ENCODE measurements at places on chromosomes 12 and 14.

GRCh38 chr14:73500360-73500759 lies 9.6 kb downstream of the RIOX1 start:
- DNase-seq: no peak

DNA sequence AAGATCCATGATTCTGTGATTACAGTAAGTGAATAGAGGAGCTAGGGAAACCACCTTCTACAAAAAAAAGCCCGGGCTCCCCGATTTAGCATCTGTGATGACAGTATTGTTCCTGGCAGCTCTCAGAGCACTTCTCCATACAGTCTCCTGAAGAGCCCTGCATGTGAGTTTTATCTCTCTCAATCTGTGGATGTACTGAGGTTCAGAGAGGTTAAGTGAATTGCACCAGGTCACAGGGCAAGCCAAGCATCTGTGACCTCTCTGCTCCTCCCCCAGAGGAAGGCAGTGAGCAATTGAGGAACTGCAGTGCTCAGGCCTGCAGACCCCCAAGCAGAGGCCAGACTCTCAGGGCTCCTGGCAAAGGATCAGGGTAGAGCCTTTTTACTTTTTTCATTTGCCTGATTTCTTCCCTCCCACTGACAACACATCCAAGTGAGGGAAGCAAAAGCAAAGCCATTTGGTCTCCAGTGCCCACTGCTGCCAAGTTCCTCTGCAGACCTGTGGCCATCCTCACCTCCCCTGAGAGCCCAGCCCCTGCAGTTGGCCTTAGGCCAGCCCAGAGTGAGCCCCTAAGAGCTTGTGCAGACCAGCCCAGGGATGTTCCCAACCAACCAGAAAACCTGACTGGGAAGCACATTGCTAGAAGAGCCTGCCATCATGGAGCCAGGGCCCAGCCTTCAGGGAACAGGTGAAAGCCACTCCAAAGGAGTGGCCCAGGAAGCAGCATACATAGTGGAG lies 47.6 kb upstream of the PNMA1 start:
- DNase-seq: no peak

- no peak for DNase-seq
Measured at GRCh38 chr12:26938701-26939062, 412 bp downstream of the FGFR1OP2 start.

- DNase-seq: no peak
Measured at GRCh38 chr12:1500095-1500801, 94.1 kb downstream of the FBXL14 start.

DNA sequence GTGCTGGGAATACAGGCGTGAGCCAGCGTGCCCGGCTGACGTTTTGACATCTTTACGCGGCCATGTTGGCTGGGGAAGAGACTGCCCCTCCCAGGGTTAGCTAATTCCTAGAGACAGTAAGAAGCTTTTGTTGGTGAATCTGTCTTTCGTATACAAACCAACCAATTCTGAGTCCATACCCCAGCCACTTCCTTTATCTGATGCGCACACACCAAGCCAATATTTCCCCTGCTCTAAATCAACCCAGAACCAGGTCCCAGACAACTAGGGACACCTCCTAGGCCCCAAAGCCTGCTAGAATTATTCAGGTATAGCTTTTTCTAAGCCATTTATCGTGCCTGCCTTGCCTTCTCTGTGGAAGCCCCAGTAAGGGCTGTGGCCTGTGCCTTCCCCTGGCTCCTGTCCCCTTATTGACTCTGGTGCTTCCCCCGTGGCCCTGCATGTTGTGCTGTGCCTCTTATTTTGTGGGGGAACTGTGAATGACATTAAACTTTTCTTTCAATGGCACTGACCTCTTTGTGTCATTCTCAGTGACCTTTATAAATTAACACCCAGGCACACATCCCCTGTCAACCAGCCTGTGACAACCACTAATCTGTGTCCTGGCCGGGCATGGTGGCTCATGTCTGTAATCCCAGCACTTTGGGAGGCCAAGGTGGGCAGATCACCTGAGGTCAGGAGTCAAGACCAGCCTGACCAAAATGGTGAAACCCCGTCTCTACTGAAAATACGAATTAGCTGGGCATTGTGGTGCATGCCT lies 10.7 kb upstream of the EVL start:
- no peak for DNase-seq

- peak; percentile 73 for DNase-seq
Measured at GRCh38 chr12:6341417-6342139, at the start of gene TNFRSF1A. TNFRSF1A (minus strand) TSS chr12:6342076; CDS start chr12:6341814, 262 bp downstream.

GRCh38 chr14:22131749-22132476 lies 457.1 kb downstream of the DAD1 start:
- DNase-seq: no peak

GRCh38 chr12:27608890-27609289 lies 84.9 kb downstream of the PPFIBP1 start:
- DNase-seq: no peak

DNA sequence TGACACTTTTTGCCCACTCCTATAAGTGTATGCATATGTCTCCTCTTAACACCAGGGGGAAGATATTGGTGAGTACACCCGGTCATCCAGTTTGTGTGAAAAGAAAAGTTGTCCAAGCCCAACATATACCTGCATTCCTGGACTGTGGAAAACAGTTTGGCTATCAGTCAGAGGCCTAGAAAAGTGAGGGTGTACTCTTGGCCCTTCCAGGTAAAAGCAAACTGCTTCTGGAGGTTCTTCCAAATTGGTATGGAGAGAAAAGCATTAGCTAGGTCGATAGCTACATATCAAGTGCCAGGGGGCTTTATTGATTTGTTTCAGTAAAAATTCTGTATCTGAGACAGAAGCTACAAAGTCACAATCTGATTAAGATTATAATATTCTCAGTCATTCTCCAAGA lies 144.0 kb downstream of the SPTSSA start:
- DNase-seq: no peak

DNA sequence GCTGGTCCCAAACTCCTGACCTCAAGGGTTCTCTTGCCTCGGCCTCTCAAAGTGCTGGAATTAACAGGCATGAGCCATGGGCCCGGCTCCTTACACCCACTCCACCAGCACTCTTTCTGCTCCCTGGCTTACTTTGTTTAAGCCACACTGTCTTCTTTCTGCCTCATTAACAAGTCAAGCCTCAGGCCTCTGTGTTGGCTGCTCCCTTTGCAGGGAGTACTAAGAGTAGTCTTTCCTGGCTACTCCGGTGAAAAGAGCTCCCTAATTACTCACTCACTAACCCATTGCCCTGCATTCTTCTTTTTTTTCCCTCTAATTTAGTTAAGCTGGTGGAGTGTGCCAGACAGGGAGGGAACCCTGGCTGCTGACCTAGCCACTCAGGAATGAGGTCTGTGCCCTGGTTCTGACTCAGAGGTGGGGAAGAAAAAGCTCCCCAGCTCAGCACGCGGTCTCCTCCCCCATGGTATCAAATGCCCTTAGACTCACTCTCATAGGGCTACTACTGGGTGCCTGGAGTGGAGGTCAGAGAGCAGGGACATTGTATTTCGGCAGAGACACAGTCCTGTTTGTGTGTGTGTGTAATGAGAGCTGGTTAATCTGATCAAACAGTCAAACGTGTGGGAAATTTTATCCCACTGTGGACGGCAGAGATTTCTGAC lies 19.8 kb downstream of the GALNT6 start:
- peak; percentile 100 for DNase-seq

DNA sequence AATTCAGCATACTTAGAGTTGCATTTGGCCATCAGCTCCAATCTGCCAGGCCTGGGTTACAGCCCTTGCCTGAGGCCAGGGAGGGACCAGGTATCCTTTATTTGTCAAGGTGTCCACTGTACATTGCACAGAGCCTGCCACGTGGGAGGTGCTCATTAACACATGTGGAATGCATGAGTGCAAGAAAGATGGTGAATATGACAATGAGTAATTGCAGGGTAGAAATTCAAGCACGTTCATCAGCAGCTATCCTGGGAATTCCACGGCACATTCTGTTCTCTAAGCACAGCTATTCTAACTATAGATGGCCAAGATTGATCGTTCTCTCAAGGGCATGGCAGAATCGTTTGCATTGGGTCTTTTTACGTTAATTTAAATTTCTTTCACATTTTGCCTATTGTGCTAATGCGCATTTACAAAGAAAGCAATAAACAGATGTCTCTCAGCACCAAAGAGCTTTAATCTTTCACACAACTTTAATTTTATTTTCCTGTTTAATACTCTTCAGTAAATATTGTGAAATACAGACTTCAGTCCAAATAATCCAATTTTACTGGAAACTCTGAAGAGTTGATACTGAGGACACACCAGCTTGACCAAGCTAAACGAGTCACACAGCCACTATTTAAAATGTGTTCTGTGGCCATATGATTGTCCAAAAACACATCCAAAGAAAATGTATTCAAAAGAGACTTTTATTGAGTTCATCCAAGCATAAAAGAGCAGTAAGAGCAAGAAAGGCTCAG lies 1025.7 kb upstream of the TMEM132C start:
- peak; percentile 27 for DNase-seq

DNA sequence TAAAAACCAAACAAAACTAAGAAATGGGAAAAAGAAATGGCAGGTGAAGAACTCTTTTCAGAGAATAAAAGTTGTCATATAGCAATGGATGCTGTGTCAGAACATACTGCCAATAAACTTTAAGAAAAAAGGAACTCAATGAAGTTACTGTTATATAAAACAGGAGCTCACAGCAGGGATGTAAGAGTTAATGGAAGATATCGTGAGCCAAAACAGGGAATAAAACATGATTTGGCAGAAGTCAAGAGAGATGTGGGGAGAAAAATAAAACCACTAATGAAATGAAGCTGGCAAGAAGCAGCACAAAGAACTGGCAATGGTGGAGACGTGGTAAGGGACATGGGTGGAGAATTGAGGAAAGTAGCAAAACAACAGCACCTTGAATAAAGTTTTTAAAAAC lies 61.0 kb downstream of the TAOK3 start:
- DNase-seq: no peak

DNA sequence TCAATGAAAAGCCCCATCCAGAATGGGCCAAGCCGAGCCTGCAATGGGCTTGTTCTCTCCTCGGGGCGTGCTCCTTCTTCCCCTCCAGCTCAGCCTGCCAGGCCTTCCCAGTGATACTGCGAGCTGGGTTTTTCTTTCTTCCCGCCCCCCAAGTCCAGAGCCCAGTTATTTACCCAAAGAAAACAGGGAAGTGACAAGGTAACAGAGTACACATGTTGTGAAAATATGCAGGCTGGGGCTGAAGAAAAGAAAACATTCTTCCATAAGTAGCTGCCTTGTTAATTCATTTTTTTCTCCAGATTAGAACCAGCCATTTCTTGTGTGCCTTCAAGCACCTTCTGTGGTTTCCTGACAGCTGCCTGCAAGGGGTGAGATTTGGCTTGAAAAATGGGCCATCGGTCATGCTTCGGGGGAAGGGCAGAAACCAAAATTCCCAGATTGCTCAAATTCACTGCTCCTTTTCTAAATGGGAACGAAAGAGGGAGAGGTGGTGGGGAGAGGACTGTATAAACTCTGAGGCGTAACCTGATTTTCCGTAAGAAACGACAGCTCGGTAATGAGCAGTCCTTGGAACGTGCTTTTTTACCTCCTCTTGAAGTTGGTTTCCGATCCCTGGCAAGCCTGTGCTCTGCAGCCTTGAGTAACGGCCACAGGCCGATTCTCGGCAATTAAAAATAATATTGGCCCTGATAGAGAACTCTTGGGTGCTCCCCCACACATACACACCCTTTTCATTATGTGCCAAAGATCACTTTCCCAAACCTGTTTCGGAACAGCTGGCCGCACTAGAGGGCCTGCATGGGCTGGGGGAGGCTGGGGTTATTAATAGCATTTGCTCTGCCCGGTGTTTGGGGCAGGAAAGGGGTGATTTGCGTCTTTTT lies 229.4 kb downstream of the ZFP36L1 start:
- peak; percentile 8 for DNase-seq

DNA sequence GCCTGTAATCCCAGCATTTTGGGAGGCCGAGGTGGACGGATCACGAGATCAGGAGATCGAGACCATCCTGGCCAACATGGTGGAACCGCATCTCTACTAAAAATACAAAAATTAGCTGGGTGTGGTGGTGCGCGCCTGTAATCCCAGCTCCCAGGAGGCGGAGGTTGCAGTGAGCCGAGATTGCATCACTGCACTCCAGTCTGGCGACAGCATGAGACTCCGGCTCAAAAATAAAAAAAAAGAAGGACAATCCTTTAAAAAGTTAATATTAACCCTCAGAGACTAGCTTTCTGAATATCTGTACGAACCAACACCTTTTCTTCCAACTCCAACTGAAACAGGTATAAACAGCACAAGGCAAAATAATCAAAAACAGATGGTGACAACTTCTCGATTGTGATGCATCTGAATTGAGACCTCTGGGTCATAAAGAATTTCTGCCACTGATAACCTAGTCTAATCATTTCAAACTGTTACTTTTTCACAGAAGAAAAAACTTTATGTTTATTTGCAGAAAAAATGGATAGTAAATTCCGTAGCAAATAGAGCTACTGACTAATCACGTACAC lies 27.8 kb downstream of the CLIP1 start:
- DNase-seq: no peak

- DNase-seq: peak; percentile 26
Measured at GRCh38 chr14:29320286-29320685, 553.7 kb downstream of the FOXG1 start.

DNA sequence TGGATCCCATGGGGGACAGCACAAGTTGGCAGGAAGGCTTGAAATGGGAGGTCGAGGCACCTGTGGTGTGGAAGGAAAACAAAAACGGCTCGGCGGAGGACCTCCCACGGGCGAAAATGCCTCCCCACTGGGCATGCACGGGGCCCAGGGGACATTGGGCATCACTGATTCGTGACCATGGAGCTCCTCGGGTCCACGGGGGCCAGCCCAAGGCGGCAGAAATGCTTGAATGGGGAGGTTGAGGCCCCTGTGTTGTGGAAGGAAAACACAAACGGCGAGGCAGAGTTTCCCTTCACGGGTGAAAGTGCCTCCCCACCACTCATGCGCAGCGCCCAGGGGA lies 376.0 kb downstream of the ALG10 start:
- no peak for DNase-seq

GRCh38 chr12:27504507-27504906 lies 19.5 kb upstream of the PPFIBP1 start:
- DNase-seq: peak; percentile 16

- peak; percentile 78 for DNase-seq
Measured at GRCh38 chr14:93548102-93548843, 117.5 kb downstream of the UNC79 start.

- no peak for DNase-seq
Measured at GRCh38 chr14:53460544-53460943, 307.4 kb upstream of the DDHD1 start.

- DNase-seq: no peak
Measured at GRCh38 chr14:34741840-34742239, 27.4 kb upstream of the CFL2 start.

DNA sequence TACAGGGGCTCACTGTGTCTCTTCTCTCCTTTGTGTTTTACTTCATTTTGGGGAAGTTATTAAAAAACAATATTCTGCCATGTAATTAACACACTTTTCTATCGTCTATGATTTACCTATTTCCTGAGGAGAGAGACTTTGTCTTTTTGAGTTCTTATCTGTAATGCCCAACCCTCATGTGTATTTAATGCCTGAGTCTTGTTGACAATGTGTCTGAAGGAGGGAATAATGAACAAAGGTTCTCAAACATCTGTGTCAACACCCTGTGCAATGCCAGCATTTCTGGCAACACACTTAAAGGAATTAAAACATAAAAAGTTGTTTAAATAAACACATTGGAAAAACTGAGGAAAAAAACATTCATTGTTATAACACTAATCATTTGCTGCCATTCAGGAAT lies 147.1 kb downstream of the SLC15A5 start:
- no peak for DNase-seq

GRCh38 chr14:21267431-21267845 lies 1.8 kb downstream of the HNRNPC start:
- DNase-seq: no peak

All from kidney glomerular epithelial cell (primary cell).